ENCODE measurements at places on chromosomes 4 and X.

- DNase-seq = no peak
Measured at GRCh38 chrX:135639066-135639780, 74.2 kb upstream of the CT45A1 start.

DNA sequence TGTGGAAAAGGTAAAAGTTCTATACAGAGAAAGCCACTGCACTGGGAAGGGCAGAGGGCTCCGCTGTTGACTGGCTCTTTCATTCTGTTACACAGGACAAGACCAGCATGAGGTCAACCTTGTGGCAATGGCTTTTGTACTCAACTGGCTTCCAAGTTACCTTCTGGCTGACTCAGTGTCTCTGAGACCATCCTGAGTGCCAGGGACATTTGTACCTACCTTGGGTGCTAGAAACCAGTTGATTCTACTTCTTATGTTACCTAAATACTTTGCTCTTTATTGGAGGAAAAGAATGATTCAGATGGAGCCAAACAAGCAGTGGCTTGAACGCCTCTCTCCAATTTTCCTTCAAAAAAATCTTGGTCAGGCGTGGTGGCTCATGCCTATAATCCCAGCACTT, 123.2 kb downstream of the RBM47 start:
- DNase-seq = no peak

DNA sequence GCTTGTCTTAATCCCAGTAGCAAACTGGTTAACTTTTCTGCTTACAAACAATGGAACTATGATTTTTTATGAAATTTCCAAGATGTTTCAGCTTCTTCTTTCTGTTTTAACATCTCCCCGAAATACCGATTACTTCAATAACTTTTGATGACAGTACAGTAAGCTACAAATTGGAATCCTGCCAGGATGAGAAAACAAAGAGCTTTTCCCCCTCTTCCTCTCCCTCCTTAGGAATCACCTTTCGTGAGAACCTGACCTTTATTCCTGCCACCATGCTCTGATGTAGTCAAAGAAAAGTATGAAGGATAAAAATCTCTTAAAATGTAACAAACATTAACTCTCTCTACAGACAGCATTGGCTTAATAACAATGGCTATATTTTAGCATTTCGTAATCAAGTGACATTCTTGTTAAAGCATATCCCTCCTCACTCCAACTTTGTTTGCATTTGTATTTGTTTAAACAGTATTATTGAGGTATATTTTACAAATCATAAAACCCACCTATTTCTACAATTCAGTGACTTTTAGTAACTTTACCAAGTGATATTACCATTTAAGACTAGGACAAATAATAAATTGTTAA, 148.7 kb upstream of the NAP1L5 start:
- DNase-seq = no peak

DNA sequence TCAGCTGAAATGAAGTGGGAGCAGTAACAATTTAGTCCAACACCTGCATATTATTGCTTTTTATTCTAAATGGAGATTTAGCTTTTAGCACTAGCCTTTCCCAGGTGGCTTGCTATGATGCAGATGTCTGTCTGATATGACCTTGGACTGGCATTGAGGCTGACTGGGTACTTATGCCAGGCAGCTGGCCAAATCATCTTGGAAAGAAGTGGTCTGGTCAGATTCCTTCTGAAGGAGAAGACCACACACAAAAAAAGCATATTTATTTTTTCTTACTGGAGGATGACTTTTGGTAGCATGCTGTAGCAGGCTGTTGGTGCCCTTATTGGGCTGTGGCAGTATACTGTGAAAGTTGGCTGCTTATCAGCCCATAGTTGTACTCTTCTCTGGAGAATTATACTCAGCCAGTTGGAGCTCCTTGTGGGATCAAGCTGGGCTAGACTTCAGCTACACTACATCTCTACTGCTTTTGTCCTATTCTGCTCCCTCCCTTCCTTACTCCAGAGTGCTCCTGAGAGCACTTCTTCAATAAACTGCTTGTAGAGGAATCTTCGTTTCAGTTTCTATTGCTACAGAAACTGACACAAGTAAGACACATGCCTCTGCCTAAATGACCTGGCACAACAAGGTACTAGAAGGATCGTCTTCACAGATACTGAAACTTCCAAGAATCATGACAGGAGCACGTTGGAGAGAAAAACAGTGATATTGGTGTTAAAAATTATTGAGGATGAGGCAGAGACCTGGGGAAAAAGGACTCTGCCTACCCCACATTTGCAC, 196.8 kb upstream of the RPS6KA3 start:
- DNase-seq = no peak

- DNase-seq = no peak
Measured at GRCh38 chr4:1400191-1400805, 5.9 kb downstream of the NKX1-1 start.

DNA sequence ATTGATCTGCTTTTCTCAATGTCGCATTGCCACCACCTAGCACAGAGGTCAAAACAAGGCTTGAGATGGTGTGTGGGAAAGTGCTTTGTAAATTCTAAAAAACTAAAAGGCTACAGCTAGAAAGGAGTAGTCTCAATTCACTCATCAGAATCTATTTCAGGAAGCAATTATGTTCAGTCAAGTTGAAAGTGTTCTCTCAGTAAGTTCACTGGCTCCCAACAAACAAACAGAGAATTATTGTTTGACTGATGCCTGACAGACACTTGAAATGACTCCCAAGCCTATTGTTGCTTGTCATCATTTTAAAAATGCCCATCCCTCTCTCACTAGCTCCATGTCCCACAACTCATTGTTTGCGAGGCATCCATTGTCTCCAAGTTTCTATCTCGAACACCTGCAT, 419.6 kb upstream of the CPEB2 start:
- no peak for DNase-seq

DNA sequence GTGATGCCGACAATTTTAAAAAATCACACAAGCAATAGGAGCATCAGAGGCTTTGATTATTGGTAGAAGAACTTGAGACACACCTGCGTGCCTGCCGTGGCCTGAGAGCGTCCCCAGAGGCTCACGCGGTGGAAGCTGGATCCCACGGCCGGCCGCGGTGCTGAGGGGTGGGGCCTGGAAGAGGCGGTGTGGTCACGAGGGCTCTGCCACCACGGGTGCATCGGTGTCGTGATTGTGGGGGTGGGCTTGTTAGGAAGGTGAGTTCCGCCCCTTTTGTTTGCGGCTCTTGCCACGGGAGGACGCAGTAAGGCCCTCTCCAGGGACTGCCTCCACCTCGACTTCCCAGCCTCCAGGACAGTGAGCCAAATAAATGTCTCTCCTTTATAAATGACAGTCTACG, 77.2 kb upstream of the ADRA2C start:
- DNase-seq = no peak
